HepG2 (cell line): ENCODE measurements at places on chromosomes 3 and 15.

DNA sequence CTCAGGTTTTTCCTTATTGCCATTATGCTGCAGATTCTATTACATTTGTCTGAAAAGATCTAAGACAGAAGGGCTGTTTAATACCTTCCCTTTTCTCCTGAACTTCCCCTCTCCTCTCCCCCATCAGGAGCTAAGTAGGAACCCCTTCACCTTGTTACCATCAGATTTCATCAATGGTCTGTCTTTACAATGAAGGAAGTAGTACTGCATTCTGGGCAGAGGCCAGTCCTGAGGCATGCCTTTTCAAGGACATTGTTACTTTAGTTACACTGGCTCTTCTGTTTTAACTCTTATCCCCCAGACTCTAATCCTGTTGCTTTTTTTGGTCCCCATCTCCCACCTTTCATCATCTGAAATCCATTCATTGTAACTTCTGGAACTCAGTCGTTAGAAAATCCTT, 8.1 kb downstream of the CTNNB1 start:
- DNase-seq, result no peak

DNA sequence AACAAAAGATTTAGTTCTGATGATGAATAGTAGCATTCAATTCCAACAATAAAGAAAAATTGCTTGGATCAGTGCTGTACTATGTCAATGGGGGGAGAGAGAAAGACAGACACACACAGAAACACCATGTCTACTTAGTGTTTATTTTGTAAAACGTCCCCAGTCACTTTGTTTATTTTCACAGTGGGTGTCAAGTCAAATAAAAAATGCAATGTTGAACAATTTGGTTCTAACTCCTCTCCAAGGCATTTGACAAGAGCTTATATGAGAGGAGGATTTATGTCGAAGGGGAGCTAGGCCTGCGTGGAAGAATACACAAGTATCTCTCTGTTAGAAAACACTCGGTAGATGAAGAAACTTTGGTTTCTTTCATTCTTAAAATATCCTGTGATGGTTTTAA, 201.7 kb upstream of the SLC2A2 start:
- peak; percentile 37 for DNase-seq

DNA sequence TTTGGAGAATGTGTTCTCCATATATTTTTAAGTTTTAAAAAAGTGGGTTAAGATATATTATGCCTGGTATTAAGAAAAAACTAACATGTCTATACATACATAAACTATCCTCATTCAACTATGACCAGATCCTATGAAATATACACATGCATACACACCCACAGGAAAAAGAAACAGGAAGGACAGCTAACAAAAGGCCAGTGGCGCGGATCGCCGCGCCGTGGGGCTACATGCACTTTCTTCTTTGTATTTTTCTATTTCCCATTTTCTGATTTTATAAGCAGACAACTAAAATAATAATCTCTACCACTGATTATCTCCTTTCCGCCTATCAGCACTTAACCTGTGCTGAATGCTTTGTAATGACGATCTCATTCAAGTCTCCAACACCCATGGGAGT, 160.1 kb downstream of the OR4M2 start:
- DNase-seq, result no peak

DNA sequence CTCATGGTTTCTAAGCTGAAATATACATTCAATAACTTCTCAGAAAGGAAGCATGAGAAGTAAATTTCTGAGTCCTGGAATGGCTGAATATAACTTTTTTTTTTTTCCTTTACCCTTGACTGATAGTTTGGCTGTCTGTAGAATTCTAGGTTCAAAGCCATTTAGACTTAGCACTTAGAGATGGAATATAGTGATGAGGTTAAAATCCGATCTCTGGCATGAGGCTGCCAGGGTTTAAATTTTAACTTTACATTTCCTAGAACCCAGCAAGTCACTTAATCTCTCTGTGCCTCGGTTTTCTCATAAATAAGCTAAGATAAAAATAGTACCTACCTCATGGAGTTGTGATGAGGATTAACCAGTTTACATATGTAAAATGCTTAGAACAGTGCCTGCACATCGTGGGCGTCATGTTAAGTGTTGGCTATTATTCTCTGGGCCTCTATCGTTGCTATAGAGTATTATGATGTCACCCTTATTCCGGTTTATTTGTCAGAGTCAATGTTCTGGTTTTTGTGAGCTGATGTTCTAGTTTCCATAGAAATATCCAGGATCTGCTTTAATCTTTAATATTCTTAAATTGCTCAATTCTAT, 199.8 kb upstream of the TLE3 start:
- DNase-seq, result no peak

DNA sequence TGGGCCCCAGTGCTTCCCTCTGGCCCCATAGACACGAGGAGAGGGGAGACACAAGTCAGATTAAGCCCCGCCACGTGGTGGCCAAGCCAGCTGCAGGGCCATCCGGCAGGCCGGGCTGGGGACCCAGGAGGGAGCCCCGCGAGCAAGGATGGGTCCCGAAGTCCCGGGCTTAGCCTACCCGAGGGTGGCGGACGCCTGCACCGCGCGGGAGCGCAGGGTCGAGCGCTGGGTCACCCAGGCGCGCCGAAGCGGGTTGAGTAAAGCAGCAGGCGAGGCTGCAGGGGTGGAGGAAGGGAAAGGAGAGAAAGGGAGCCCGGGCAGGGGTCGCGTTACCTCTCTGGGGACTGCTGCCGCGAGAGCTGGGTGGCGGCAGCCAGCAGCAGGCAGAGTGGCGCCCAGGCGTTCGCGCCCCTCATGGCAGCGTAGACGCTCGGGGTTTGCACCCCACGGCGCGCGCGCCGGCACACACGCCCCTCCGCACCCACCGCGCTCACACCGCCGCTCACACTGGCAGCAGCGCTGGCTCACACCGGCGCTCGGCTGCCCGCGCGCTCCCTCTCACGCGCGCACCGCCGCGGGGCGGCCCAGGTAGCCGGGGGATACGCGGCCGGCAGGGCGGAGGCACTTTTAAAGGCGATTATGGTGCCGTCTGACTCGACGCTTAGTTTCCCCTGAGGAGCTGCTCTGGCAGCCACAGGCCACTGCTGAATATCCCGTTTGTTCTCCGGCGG, at the start of gene PCOLCE2:
TSS of gene PCOLCE2 (minus strand) at position 603 of the 731 bp plus-strand sequence. CDS start at position 416, 187 bp downstream.
- no peak for DNase-seq

DNA sequence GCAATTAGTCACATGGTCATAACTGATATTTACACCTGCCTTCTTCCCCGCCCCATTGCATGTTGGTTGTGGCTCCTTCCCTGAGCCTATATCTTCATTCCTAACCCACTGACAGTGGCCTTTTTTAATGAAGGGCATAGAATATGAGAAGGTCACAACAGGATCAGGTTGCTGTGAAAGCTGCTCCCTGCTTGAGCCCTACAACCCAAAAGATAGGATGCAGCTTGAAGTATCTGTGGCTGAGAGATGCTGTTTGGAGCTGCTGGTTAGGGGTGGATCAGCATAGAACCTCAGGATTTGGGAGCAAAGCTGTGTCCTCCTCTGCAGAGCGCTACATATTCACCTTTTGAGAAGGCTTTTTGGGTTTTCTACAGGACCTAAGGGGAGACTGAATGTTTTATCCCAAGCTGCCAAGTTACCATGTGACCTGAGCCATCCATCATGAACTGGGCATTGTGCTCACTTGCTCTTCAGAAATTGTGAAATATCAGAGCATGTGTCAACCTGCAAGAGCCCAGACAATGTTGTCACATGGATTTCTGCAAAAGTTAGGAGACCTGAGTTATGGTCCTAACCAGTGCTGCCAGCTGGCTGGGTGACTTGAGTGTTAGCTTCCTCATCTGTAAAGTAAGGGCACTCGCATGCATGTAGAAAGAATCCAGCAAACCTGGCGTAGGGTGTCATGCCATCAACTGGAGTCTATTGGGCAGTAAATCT, 49.8 kb upstream of the ARL8B start:
- no peak for DNase-seq

GRCh38 chr3:194565597-194566190, 67.5 kb downstream of the TMEM44 start:
- DNase-seq, result no peak
